ENCODE measurements at places on chromosomes 1 and 21.

- no peak for DNase-seq
Measured at GRCh38 chr1:209232759-209233158, 350.8 kb upstream of the CAMK1G start.

DNA sequence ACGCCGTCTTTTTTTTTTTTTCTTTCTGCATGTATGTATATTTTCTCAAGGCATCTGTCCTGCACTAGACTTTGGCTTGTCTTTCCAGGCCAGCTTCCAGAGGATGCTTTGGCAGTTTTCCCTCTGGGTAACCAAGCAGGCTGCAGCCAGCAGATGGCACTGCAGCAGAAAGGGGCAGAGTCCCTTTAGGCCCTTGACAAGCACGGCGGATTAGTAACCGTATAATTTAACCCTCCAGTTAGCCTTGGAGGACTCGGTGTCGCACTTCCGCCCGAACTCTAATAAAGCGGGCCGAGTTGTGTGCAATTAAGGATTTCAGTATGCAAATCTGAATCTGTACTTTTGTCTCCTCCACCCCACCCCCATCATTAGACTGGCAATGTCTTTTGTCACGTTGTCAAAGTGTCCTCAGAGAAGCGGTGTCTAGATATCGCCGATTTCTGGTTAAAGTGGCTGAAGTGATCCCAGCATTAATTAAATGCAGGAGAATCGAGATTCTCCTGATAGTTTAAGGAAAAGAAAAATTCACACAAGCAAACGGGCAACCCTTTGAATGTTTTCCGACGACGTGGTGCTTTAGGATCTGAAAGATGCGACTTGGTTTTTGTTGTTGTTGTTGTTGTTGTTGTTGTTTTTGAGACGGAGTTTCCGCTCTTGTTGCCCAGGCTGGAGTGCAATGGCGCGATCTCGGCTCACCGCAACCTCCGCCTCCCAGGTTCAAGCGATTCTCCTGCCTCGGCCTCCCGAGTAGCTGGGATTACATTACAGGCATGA, 1.1 kb upstream of the TMEM167B start:
- no peak for DNase-seq

GRCh38 chr1:59151387-59151761, 145.5 kb upstream of the FGGY start:
- DNase-seq, result no peak

- no peak for DNase-seq
Measured at GRCh38 chr1:2144501-2145090, 50.0 kb downstream of the FAAP20 start.

DNA sequence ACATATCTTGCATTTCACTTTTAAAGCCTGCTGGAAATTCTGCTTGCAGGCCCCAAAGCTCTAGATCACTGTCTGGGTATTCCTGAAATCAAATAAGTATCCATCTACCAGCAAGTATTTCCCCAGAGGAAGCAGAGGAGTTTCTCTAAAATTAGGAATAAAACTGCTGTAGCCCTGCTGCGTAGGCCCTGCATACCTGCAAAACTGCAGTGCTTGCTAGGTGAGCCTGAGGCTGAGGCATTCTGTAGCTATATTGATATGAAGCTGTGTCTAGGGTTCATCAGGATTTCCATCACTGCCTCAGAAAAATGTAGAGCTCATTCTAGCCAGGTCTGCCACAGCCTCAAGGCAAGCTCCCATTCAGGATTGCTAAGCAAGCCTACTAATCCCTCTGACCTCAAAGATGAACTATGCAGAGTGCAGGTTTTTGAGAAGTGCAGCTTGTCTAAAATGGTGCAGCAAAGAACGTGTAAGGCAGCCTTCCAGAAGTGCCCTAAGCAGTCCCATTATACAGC, 28.7 kb downstream of the NPHS2 start:
- no peak for DNase-seq

DNA sequence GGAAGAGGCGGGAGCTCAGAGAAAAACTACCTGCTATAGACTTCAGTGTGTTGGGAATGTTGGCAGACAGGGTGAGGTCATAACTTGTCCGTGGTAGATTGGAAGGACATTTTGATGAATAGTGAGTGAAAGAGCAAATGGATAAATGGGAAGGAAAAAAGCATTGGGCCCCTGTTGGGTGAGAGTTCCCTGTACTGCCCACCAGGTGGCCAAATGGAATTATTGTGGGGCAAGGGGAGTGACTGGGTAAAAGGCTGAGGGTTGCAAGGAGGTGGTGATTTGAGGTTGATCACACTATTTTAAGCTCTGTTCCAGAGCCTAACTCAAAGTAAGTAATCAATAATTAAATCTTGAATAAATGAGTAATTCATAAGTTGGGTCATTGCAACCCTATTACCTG, 60.4 kb downstream of the MRPS6 start:
- DNase-seq, result no peak

- DNase-seq, result no peak
Measured at GRCh38 chr1:232786845-232787455, 18.3 kb upstream of the MAP10 start.
